Tibial artery (tissue), 4 donors: ENCODE measurements at places on chromosomes 11 and 22.

DNA sequence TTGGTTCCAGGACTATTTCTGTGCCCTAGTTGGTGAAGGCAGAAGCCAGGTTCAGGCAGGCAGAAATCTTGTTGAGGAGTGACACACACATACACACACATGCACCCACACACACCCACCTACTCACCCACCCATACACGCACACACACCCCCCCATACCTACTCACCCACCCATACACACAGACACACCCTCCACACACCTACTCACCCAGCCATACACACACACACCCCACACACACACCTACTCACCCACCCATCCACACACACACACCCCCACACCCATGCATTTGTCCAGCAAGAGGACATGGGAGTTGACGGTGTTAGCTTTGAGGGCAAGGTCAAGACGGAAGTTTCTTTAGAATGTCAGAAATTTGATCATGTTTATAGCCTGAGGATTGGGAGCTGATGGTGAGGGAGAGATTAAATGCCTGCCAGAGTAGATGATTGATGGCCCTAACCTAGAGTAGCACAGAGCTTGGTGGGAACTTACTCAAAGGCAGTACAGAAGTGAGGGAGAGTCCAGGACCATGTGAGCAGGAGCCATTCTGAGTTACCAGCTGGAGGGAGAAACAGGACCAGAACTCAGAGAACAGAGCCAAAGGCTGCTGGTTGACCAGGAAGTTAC is 68.9 kb downstream of the CYB5R2 start:
- no peak for DNase-seq

- DNase-seq = no peak
These were observed 16.1 kb upstream of the RELT start for GRCh38 chr11:73359930-73360742.

GRCh38 chr11:66334605-66335442 is 1.4 kb downstream of the RIN1 start:
- DNase-seq = no peak

DNA sequence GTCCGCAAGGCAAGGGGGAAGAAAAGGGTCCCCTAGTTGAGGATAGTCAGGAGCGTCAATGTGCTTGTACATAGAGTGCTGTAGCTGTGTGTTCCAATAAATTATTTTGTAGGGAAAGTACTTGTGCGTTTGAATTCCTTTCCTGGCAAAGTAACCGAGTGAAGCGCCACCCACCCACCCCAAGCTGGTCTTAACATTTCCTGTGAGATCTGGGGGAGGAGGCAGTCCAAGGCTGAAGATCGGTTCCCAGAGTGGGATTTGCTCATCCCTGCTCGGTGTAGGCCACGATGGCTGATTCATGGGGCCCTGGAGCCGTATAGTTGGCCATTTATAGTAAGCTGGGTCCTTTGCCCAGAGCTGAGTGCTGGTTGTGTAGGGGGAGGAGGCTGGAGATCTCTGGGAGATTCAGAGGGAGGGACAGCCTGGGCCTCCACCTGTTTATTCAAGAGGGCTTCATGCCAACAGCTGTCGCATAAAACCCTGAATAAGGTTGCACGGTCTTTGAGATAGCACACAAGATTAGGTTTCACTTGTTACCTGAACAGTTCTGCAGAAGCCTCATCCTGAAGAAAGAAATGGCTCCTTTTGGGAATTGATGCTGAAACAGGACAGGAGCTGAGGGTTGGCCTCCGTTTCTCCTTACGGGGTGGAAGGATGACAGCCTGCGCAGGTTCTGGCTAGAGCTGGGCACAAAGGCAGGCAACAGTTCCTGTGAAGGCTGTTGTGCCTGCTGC is 2.4 kb downstream of the ATF4 start:
- peak; percentile 81 for DNase-seq

- peak; percentile 82 for DNase-seq
These were observed 13.6 kb upstream of the TMEM216 start for GRCh38 chr11:61378713-61379313.

- DNase-seq = no peak
These were observed 6.0 kb upstream of the UCP3 start for GRCh38 chr11:74014880-74015279.
